ENCODE measurements at places on chromosomes 1 and 21. TPM values are rescaled to one million over a fixed set of nuclear protein-coding genes. Genes with fewer than 3 reads are reported as not detected.

Gene OR2M3
- not detected for total RNA-seq

Gene PCAT6
- total RNA-seq: not detected

Gene NDUFV3
- 63.1 TPM for total RNA-seq

Gene ZNF593OS
- total RNA-seq: not detected

Gene APOBEC4
- total RNA-seq: not detected

Gene ADGRL4
- 35.0 TPM for total RNA-seq

Gene GNAT2
- under 0.01 TPM for total RNA-seq

Gene KDF1
- total RNA-seq: 0.28 TPM

Gene GJB5
- total RNA-seq: 0.56 TPM

Gene CHIA
- not detected for total RNA-seq

Gene MMP23B
- total RNA-seq: 8.1 TPM
